ENCODE measurements at places on chromosomes 11 and 22.
A peak's percentile ranks its signal among the peaks of the same experiment; 100 is the strongest.

DNA sequence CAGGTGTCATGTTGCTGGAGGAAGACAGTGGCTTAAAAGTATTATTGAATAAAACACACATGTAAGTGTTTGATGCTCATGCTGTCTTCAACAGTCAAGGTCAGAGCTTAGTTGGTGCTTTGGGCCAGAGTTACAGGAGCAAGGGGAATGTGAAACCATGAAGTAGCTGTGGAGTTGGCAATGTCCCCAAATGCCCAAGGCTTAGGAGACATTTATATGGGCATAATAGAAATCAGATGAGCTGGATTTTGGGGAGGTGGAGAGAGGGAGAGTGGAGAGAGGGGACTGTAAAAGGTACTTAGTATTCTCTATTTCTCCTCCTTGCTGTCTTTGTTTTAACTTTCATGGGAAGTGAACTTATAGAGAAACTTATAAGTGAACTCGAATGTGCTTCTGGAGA, 407.8 kb downstream of the ETS1 start:
- no peak for DNase-seq

- peak; percentile 81 for DNase-seq
Measured at GRCh38 chr11:125903711-125904659, at the start of gene DDX25. DDX25 (plus strand) TSS chr11:125904508; CDS start chr11:125904518, 10 bp downstream.

DNA sequence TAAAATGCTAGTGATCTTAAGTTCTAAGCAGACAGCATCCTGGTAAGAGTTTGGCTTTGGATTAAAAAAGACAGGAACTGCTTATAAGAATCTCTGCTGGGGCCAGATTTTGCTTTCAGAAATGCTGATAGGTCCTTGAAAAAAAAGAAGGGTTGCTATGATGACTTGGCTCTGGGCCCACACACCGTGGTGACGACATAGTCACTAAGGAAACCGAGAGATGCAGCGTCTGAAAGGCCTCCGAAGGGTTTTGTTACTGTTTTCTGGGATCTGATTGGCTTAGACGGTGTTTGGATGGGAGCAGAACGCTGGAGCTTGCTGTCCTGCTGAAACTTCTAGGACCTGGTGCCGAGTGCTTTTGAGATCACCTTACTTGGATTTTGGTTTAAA, 8.4 kb downstream of the FAM118A start:
- peak; percentile 50 for DNase-seq

DNA sequence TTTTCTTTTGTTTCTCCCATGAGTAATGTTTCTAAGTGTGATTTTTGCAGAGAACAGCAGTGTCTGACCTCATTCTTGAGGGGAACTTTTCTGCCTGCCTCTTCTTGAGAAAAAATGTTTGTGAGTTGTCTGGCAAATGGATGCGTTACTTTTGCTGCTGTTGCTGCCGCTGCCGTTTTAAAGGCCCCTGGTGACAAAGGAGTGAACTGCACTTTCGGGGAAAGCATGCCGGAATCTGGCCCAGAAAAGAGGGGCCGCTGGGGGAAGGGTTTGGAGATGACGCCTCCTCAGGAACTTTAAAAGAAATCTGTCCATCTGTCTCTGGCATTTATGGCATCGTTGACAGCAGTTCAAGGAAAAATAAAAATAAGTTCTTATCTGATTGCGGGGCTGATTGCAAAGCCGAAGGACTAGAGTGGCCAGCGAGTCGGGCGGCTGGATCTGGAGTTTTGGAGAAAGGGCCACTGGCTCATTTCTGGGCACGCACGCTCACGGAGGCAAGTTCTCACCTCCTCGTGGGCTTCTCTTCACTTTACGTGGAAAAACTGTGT, 16.5 kb downstream of the ZBTB16 start:
- DNase-seq = no peak

DNA sequence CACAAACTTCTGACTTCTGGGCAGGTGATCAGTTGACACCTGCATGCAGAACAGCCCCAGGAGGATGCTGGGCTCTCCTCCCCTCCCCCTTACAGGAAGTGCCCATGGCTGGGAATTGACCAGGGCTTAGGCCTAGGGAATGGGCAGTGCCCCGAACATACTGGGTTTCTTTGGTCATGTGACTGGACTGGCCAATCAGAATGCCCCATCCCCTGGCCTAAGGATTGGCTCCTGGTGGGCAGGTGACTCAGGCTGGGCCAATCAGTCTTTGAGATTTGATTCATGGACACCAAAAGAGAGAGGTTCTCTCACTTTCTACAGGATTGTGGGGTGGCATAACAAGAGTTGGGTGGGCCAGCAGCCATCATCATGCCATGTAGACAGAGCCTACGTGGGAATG, 37.1 kb downstream of the MCM5 start:
- DNase-seq = no peak

DNA sequence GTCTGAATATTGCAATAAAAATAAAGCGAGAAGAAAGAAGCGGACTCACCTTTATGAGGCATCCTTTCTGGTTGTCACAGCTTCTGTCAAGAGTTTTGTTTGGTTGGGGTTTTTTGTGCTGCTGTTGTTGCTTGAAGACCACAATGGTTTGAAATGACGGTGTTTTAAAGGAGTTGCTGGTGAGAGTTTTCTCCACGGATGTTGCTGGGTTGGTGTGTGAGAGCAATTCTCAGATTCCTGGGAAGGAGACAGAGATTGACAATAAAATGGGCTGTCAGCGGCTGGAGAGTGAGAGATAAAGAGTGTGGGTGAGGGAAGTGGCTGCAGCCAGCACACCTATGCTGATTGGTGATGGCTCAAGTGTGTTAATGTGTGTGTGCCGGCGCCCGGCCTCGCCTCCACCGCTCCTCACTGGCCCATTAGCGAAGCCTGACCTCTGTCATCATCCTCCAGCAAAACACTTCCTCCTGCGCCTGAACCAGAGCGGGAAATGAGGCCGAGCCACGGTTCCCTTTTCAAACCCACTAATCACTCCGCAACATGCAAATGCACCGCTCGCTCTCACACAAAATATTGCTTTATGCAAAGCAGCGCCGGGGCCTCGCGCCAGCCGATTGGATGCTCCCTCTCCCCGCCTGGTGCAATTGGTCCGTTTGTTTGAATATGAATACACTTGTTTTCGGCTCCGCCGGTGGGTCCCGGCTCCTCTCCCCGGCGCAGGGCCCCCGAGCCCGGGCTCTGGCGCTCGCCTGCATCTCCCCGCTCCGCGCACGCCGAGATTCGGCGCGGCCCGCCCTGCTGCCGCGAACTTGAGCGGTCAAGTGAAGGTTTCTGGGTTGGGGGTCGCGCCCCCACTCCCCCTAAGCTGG, at the start of gene PAX6:
Gene PAX6, minus strand, starts transcription at position 544 of the 869 bp plus-strand sequence. CDS start 4,911 bp downstream, outside the sequence.
- peak; percentile 88 for DNase-seq

DNA sequence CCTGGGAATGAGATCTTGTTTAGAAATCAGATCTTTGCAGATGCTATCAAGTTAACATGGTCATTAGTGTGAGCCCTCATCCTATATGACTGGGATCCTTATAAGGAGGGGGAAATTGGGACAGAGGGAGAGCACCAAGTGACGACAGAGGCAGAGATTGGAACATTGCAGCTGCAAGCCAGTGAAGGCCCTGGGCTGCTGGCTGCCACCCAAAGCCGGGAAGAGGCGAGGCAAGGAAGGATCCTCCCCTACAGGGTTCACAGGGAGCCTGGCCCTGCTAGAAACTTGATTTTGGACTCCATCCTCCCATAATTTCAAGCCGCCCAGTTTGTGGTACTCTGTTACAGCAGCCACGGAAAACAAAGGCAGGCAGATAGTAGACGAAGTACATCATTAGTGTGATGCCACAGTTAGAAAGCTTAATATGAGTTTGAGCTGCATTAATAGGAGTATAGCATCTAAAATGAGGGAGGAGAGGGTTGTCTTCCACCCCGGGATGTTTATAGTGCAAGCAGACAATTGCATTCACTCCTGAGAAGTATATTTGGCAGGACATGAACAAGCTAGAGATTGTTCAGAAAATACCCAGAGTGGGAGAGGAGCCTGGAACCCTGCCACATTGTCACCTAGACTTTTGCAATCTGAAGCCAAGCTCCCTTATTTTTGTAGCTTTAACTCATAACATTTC, 56.8 kb upstream of the CLMP start:
- no peak for DNase-seq

GRCh38 chr22:46731246-46732040, 6.6 kb downstream of the CERK start:
- DNase-seq = no peak

DNA sequence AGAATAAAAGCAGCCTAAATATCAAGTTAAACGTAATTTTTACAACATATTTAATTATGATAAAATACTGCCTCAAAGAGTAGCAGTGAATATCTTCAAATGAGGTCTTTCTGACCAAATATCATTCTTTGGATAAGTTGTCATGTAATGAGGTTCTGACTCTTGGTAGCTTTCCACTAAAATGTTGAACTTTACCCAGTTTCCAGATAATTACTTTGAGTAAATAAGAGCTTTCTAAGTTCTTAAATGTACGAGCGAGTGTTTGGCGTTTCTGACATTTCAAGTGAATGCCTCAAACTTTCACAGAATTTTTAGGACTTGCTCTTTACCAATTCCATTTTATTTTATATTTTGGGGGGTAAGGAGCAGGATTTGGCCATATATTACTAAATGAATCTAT, 1515.2 kb downstream of the FAM181B start:
- DNase-seq = no peak

DNA sequence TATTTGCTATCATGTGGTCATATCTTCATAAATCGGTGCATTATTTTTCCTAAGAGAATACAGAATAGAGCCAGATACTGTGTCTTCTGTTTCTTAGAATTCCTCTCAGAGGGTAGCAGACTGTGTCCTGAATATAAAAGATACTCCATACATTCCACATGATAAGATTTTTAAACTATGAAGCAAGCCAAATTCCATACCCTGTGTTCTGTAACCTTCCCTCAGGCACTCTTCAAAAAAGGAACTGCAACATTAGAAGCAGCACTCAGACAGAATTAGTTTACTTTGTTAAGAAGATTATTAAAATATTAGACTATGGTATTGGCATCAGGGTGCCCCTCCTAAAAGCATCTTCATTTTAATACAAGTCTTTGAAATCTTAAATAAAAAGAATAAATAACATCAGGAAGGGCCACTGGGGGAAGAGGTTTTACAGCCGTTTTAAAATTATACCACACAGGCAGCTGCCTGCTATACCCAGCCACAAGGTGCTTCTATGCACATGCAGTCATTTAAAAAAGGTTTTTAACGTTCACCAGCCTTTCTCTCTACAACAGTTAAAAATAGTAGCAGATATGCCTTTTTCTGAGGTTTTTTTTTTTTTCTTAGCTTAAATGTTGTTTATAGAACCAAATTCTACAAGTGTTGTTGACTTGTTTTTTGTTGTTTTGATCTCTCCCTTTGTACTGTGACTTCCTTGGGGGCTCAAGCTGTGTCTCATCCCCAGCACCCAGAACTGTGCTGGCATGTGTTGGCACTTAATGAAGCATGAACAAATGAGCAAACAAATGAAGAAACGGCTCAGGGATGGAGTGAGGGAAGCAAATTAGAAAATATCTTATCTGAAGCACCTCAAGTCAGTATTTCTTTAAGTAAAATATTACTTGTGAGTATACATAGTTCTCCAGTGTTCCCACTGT, 54.7 kb upstream of the CCDC89 start:
- DNase-seq = no peak

GRCh38 chr11:70614034-70614681, 215.8 kb downstream of the CTTN start:
- no peak for DNase-seq

- no peak for DNase-seq
Measured at GRCh38 chr22:46753360-46753759, 9.1 kb upstream of the TBC1D22A start.

DNA sequence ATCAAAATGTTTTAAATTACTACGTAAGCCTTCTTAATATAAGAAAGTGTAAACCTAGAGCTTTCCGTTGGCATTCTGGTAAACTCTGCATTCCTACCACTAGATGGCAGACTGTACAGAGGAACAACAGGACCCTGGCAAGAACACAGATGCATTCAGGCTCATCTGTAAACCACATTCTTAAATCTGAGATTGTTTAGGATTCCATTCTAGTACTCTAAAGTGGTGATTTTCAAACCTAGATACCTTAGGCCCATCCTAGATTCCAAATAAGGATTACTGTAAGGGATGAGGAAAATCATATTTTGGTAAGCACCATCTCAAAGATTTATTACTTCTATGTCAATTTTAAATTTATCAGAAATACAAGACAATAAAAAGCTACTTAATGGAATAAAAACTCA, 26.9 kb downstream of the PICALM start:
- DNase-seq = peak; percentile 87

- DNase-seq = no peak
Measured at GRCh38 chr11:75826461-75827230, 11.6 kb downstream of the UVRAG start.

DNA sequence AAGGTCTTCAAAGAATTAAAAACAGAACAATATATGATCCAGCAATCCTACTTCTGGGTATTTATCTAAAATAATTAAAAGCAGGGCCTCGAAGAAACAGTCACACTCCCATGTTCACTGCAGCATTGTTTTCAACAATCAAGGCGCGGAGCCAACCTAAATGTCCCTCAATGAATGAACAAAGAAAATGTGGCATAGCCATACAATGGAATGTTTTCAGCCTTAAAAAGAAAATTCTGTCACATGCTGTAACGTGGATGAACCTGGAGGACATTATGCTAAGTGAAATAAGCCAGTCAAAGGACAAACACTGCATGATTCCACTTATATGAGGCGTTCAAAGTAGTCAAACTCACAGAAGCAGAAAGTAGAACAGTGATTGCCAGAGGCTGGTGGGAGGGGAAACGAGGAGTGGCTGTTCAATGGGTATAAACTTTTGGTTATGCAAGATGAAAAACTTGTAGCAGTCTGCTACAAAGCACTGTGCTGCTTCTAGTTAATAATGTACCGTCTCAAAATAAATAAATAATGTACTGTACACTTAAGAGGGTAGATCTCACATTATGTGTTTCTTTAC, 41.2 kb downstream of the SNX19 start:
- no peak for DNase-seq

DNA sequence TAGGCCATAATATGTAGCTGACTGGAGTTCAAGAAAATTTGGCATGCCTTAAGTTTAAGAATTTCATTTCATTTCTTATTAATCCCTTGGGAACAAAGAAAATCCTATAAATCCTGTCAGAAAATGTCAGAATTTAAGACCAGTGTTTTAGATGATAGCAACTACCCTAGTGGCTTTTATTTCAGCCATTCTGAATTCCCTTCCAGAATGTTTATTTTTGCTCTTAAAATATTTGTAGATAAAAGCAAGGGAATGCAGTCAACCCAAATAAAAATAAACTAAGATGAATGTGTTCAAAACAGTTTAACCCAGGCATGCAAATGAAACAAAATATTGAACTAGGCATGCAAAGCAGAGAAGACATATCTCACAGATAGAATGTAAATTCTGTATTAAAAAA, 356.9 kb upstream of the LRRC4C start:
- no peak for DNase-seq

- no peak for DNase-seq
Measured at GRCh38 chr11:103078710-103079109, 13.2 kb downstream of the DCUN1D5 start.

GRCh38 chr11:129323896-129324502, 51.6 kb upstream of the BARX2 start:
- DNase-seq = peak; percentile 59

GRCh38 chr11:108559904-108560303, 33.7 kb downstream of the EXPH5 start:
- DNase-seq = no peak

DNA sequence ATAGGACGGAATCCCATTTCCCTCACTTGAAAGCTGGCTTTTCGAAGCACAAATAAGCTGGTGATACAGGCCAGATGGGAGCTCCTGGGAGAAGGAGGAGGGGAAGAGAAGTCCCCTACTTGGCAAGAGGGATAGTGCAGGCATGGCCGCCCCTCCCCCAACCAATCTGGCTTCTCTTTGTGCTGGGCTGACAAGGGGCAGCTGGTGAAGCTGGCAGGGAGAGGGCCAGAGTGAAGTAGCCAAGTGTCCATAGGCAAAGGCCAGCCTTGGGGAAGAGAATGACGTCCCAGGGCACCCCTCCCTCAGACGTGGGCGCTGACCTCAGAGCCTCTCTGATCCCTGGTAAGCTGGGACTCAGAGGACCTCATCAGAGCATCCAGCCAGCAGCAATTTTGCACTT, 78.7 kb upstream of the GRAMD1B start:
- DNase-seq = peak; percentile 72

Measured in NCI-H1092 treated with DMSO at 0.1 percent for 48 hours (cell line).